ENCODE measurements at places on chromosomes 5 and 9.

- DNase-seq = no peak
These were observed 218.1 kb upstream of the NREP start for GRCh38 chr5:111975133-111975532.

DNA sequence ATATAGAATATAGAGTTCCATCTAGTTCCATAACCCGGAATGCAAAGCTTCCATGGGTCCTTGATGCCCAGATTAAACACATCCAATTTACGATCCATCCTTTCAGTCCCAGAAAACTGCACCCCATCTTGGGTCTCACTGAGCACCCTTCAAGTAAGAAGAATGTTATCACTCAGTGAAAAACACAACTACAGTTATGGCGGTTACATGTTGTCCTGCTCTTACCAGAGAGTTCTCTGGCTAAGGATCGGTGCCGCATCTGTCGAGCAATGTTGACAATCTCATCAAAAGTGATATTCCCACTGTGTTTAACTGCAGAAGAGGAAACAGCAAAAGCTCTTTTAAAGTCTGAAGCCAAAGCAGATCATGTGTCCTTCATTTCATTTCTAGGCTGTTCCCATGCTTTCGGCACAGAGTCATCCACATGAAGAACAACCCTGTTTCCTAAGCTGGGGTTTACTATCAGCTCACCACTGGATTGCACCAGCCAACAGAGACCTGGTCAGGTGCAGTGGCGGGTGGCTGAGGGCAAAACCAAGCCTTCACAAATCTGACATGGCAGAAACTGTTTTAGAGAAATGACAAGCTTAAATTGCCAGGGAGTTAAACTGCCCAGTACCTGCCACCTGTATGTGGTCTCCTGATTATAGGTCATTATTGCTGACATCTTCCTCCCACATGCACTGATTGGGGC, 2.9 kb downstream of the RPL12 start:
- no peak for DNase-seq

- no peak for DNase-seq
These were observed 37.8 kb downstream of the SLC46A2 start for GRCh38 chr9:112852741-112853504.

DNA sequence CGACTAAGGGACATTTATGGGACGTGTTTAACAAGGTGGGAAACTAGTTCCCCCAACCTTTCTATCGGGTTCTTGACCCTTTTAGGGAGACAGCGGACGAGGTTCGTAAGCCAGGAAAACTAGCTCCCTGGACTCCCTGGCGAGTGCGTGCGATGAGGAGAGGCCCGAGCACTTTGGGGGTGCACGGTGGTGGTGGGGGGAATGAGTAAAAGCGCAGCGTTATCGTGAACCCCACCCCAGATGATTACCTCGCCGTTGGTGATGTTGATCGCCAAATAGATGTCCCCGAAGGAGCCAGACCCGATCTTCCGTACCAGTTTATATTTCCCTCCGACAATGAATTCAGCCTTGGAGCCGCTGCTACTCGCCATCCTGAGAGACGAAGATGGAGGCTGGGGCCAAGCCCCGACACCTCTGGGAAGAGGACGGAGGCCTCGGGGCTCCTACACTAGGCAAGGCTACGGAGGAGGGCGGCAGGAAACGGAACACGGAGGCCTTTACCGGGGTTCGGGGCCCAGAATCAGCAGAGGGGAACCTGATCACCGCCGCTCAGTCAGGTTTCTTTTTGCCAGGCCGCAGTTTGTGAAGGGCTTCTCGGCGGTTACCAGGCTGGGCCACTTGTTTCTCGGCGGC, 529 bp downstream of the CSNK1A1 start:
- peak; percentile 19 for DNase-seq

All from thyroid gland (tissue), 4 donors.